ENCODE measurements at places on chromosomes 4 and X.
A peak's percentile ranks its signal among the peaks of the same experiment; 100 is the strongest.

DNA sequence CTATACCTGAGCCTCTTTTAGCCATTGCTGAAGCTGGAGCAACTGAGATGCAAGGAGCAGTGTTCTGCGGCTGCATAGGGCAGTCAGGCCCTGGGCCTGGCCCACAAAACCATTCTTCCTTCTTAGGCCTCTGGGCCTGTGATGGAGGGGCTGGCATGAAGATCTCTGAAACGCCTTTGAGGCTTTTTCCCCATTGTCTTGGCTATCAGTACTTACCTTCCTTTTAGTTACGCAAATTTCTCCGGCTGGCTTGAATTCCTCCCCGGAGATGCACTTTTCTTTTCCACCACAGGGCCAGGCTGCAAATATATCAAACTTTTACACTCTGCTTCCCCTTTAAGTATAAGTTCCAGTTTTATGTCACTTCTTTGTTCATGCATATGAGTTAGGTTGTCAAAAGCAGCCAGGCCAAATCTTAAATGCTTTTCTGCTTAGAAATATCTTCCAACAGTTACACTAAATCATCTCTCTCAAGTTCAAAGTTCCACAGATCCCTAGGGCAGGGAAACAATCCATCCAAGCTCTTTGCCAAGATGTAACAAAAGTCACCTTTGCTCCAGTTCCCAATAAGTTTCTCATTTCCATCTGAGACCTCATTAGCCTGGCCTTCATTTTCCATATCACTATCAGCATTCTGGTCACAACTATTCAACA is 194.4 kb upstream of the PCDH7 start:
- no peak for DNase-seq

DNA sequence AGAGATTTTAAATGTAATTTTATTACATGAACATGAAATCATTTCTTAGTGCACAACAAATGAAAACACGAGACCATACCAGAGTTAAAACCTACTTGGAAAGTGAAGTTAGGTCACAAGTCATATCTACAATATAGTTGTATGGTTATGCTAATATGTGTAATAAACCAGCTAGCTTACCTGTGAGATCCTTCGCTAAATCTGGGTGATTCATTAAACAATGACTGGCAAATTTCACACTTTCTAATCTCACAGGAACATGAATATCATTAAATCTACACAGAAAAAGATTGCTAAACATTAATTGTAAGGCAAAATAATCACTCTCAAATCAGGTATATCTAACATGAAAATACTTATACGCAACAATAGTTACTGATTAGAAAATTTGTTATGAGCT is 67.6 kb downstream of the PDS5A start:
- DNase-seq = no peak

DNA sequence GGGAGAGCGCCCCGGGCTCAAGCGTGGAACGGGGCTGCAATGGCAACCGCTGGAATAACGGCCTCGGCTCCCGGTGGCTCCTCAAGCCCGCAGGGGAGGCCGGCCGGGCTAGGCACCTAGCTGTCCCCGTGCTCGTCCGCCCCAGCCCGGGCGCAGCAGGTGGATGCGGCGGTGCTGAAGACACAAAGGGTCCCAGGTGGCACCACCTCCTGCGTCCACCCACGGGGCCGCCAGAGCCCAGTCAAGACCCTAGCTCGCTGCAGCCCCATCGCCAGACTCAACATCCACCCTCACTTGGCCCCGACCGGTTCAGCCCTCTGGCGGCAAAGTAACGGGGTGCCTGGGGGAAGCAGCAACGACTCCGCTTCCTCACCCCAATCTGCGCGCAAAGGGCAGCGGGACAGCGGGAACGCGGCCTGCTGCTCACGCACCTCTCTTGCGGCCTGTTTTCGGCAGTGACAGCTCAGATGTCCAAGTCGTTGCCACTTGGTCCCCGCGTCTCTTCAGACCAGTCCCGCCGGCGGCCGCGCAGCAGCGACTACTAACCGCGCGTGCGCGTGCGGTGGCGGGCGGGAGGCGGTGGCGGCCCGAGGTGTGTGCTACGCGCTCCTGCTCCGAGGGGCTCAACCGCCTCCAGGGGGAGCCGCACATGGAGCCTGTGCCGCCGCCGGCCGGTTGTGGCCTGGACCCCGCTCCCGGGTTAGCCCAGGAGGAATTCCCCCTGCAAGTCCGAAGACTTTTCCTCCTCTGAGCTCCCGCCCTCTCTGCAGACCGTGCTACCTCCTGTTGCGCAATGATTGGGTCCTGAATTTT is at the start of gene CLGN:
TSS of gene CLGN (minus strand) at position 543 of the 813 bp plus-strand sequence. CDS start 14,570 bp downstream, outside the sequence.
- peak; percentile 33 for DNase-seq

- no peak for DNase-seq
Measured at GRCh38 chr4:113742643-113743042, 18.9 kb downstream of the CAMK2D start.

DNA sequence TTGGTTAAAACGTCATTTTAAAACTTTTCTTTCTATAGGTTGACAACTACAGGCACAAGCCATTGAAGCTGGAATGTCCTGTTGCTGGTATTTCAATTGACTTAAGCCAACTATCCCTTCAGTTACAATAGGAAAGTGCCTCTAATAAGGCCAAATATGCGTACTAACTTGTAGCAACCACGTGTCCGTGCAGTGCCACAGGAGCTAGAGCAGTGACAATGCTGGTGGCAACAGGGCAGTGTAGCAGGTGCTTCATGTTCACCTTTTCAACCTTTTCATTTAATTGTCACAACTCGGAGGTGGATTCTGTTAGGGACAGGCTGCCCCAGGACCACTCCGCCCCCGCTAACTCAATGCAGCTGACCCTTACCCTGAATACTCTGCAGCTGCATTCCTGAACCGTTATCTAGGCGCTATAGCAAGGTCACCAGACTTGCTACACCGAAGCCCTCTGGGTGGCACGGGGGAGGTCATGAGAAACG is 37.7 kb downstream of the ERVMER34-1 start:
- DNase-seq = no peak

DNA sequence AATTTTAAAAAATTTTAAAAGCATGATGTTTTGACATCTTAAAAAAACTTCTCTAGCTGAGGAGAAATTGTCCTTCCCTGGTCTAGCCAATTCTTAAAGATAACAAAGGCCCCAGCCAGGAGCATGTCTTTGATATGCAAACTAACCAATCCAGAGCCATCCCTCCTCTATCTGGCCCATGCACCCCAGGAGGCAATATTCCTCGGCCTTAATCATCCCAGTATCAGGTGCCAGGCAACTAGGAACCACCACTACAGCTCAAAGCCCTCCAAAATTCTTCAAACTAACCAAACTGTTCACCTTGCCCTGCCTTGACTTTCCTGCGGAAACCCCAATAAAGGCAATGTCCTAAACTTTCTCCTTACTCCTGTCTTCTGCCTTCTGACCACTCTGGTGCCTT is 97.8 kb upstream of the USP9X start:
- no peak for DNase-seq

- no peak for DNase-seq
Measured at GRCh38 chrX:39253551-39253950, 452.3 kb downstream of the MID1IP1 start.

GRCh38 chrX:150372280-150372679 is 9.2 kb downstream of the MAMLD1 start:
- DNase-seq = no peak

- no peak for DNase-seq
Measured at GRCh38 chr4:81930506-81931238, 443.1 kb downstream of the HNRNPD start.

DNA sequence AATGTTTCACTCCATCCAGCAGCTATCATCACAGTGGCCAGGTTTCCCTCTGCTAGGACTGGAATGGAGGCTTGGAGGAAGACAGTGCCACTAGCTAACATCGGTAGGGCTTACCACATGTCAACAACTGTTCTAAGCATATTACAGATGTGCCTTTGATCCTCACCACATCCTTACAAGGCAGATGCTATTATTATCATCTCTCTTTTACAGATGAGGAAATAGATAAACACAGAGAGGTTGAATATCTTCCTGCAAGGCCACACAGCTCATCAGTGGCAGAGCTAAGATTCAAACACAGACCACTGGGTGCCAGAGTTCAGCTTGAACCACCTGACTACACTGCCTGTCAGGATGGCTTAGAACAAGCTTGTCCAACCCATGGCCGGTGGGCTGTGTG is 47.4 kb downstream of the MAMLD1 start:
- DNase-seq = no peak

DNA sequence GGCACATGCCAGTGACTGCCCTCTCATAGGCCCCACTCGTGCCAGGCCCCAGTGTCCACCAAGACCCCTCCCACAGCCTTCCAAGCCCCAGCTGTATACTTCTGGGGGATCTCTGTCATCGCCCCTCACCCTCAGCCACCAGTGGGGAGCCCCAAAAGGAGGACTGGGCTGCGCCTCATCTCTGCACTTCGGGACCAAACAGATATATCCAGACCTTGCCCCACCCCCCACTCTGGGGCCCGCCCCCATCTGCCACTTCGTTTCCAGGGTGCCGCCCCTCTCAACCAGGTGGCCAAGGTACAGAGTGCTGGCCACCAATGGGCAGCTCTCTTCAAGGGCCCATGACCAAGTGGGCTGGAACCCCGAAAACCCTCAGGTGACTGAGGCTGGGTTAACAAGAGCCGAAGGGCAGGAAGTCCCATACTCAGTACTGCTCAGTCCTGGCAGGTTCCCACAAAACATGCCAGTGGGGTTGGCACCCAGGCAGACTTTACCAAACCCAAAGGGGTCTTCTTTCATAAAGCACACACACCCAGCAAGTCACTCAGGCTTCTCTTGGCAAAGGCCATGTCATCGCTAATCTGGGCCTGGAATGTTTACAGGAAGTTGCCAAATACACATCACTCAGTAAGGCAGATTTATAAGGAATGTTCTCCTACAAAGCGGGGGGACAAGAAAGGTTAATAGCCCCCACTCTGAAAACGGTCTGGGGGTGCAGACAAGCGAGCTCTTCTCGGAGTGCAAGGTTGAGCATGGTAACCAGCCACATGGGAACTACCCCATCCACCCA is 4.4 kb downstream of the ZFYVE28 start:
- DNase-seq = no peak

DNA sequence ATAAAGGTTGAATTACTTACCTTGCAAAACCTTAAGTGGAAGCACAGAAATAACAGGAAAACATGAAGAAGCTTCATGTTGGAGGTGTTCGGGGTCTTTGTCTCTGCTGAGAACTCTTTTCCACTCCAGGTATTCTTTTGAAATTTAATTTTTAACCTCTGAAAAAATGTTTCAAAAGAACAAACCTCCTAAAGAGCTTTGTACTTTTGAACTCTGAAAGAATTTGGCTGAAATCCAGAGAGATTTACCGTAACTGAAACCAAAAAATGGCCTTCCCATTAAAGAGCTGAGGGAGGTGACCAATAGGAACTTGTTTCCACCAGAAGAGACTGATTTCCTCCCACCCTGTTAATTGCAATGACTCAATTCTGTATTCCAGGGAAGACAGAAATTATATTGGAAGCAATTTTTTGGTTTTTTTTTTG is at the start of gene CFI:
TSS of gene CFI (minus strand) at position 105 of the 425 bp plus-strand sequence. CDS start at position 77, 28 bp downstream.
- DNase-seq = no peak

GRCh38 chr4:10128761-10129160 is 12.2 kb upstream of the WDR1 start:
- no peak for DNase-seq

DNA sequence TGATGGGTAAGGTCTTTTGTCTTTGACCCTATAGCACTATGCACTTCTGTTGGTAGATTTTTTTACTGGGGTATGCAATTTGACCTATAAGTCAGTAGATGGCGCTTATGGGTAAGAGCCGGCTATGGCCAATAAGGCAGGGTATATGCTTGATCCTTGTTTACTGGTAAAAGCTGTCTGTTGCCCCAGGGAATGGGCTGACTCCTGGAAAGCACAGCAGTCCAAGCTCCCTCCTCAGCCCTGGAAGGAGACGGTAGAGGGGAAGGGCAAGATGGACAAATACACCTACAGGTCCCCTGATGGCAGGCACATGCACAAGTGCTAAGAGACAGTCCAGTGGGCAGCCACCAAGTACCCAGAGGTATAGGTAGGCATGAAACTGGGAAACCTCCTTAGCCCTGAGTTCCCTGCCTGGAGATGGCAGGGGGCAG is 63.7 kb downstream of the ADAMTS3 start:
- peak; percentile 1 for DNase-seq
